ENCODE measurements at places on chromosomes 2 and 18.

DNA sequence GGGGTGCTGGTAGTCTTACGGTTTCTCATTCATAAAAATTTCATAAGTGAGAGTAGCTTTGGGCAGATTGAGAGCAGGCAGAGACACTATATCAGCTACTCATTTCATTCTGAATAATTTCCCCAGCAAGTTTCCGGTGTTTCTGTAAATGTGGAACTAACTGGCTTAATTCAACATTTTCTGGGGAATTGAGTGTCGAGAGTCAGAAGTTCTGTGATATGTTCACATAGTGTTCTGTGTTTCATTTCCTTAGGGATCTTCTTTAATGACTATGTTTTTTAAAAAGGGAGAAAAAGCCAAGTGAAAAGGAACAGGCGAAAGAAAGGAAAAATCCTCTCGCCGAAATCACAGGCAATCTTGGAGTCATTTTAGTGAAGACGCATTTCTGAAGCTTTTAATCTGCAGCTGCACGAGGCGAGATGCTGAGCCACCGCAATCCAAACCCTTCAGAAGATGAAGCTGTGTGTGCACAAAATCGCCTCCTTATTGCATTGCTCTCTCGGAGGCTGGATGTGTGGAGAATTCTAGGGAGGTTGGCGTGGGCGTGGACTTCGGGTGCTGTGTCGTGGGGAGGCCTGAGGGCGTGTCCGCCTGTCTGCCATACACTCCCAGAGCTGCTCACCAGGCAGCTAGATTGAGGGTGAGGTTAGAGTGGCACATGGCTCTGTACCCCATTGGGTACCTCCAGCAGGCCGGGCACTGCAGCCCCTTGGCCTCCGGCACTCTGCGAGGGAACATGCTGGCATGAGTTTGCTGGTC, 38.4 kb upstream of the HDAC4 start:
- no peak for DNase-seq

DNA sequence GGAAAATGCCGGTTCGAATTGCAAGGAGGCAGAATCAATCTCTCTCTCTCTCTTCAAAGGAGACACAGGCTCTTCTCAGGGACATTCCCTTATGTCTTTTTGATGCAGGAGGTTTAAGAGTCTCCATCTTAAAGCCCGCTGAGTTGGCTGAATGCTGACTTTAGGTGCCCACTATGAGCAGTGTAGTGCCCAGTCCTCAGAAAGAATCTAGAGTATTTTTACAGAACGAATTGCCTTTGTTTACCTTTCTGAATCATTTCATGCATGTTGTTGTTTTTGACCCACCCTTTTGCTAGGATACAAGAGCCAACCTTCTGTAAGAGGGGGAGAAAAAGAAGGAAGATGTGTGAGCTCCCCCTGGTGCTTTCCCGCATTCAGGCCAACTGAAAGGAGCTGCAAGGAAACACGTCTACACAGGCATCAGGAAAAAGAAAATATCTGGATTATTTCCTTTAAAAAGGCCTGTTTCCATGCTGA, 193.5 kb upstream of the TCF4 start:
- peak; percentile 92 for DNase-seq

DNA sequence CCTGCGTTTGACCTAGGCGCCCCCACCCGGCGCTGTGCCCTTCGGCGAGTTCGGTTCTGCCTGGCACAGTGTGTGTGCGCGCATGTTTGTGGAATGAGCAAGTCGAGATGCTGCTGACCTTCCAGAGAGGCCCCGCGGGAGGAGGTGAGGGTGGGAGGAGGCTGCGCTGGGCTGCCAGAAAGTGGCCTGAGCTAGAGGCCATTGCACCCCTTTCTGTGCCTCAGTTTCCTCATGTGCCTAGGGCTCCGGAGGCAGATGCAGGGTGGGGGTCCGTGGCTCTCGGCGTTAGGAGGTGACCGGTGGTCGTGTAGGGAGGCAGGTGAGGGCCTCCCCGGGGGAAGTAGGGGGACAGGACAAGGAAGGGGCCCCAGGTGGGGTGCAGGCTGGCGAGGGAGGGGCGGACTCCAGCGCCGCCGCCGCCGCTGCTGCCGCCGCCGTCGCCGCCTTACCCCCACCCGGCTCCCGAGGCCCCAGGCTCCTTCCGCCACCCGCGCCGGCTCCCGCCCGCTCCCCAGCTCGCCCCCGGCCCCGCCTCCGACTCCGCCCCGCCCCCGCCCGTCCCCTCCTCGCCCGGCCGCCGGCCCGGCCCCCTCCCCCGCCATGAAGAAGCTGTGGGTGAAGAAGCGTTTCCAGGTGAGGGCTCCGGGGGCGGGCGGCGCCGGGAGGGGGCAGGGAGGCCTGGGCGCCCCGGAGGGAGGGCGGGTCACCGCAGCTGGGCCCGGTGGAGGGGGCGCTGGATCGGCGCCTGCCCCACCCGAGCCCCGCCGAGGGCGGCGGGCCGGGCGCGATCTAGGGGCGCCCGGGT, 7.0 kb downstream of the SPEG start:
- no peak for DNase-seq

- no peak for DNase-seq
These were observed 86.6 kb downstream of the MYCN start for GRCh38 chr2:16026816-16027501.

DNA sequence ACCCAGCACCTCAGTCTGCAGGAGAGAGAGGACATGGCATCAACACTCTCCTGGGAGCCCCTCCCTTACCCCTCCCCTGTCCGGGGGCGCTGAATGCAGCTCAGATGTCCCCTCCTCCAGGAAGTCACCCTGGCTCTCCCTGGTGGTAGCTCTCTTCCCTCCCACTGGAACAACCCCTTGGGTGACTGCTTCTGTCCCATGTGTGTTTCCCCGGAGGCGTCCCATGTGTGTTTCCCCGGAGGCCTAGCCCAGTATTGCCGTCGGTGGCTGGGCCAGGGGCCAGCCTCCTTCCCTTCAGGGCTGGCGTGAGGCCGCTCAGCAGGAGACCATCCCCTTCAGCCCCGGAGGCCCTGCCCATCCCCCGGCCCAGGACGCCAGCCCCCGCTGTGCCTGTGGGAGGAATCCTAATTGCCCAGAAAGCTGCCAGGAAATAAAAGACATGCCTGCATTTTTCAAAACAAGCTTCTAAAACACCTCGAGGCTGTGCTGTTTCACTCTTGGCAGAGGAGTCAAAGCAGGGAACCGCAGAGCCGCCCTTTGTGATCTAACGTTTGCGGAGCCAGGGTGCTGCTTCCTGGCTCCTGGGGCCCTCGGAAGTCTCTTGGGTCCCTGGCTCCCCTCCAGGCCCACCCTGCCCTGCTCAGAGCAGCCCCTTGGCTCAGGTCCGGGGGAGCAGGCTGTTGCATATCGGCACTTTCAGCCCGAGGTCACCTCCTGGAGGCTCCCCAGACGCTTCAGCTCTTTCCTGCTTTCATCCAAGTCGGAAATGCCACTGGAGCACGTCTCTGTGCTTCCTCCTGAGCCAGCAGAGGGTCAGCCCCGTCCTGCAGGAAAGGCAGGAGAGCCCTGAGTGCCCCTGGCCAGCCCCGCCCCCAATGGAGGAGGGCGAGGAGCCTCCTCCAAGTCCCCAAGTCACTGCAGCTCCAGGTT, 11.4 kb downstream of the SNED1 start:
- DNase-seq: peak; percentile 75

DNA sequence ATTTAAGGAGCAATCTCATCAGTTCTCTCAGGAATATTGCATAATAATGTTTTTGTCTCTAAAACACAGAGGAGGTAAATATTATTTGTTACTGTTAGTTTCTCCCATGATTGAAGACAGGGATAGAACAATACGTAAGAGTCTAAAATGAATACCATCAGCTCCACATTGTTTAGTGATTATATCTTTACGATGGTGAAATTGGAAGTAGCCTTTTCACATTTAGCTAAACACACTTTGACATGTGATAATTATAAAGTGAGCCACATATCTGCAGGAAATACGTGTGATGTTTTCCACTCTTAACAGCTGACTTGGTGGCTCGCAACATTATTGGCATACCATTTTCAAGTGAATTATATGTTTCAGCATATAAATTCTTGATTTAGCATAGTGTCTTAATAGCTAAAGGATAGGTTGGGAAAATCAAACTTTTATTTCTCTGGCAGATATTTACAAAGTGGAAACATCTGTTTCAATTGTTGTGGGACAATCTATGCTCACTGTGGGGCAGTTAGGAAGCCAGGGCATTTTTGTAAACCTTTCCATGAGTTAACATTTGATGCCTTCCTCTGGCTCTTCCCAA, 208.1 kb upstream of the RASGRP3 start:
- DNase-seq: peak; percentile 49

- no peak for DNase-seq
These were observed 16.4 kb downstream of the FARP2 start for GRCh38 chr2:241372361-241372992.

DNA sequence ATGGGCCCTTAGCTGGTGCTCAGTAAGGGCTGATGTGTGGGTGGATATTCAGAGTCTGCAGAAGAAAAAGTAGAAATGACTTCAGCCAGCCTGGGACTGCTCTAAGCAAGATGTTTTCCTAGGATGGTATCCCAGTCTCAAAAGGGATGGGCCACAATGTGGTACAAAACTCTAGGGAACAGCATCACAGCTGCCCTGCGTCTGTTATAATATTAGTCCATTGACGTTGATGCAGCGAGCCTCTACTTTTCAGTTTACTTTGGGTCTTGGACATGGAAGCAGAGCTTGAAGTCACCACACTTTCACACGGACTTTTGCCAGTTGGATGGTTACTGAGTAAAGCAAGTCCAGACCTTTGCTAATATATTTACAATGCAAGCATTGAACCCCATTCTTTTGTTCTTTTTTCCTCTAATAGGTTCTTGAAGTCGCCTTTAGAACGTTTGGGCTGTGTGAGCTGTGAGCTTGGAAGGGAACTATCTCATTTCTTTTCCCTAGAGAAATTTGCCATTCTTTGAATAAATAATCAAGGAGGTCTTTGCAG, 105.7 kb downstream of the RDH14 start:
- no peak for DNase-seq

GRCh38 chr2:50851886-50852285, 180.0 kb downstream of the NRXN1 start:
- no peak for DNase-seq

DNA sequence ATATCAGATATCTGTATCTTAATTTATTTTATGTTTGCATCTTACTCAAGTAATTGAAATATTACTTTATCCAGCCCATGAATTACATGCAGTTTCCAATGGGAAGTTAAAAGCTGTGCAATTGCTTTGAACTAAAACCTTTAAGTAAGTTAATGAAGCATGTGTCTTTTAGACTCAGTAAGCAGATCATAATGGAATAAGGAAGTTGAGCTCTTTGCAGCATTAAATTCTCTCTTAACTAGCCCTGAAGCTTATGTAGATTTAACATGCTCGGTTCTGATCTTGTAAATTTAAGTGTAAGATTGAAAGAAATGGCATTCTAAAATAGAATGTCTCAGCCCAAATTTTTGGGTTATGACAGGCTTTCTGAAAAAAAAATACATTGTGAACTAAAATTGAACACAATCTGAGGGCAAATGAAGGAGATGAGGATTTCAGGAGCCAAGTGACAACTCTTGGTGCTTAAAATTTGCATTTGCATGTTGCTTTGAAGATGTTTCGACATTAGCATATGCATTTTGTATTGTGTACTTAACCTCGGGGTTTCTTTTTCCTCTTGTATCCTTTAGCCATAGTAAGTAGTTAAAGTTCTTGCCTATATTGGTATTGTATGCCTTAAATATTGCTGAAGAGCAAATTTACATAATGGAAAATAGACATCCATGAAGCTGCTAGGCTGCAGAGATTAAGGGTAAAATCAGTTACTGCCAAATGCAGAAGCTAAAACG, 297.8 kb upstream of the KCNJ3 start:
- no peak for DNase-seq

- peak; percentile 97 for DNase-seq
These were observed 8.7 kb upstream of the INPP1 start for GRCh38 chr2:190334479-190335224.

DNA sequence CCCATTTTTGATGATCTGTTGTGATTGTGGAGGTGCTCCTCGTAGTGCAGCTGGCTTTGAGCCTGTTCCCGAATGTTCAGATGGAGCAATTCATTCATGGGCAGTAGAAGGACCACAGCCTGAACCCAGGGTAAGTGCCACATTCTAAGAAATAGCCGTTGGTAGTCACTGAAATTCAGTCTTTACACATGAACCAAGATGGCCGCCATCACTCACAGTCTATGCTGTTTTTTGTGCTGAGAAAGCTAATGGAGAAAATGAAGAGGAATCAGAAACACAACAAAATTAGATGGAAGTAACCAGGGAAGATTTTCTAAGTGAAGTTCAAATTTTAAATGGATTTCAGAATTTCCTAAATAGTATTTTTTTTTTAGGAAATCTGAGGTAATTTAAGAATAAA, 25.5 kb downstream of the DSG1 start:
- no peak for DNase-seq

DNA sequence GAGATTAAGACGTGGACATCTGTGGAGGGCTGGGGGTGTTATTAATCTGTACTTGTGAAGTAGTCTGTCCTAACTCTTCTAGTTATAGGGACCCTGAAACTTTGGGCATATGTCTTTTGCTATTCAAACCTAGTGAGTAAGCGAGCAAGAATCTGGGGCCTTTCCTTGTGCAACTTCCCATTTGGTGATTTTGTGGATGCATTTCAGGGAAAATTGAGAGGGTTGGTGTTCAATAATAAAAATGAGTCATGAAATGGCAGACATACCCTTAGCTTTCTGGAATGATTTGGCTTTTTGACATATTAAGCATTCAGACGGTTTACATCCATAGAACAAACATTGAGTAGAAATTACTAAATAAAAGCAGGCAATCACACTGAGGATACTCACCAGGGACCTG, 17.0 kb downstream of the COL4A4 start:
- no peak for DNase-seq

- no peak for DNase-seq
These were observed 261.7 kb upstream of the HDAC4 start for GRCh38 chr2:239662413-239663120.

- no peak for DNase-seq
These were observed 72.3 kb upstream of the RIOK3 start for GRCh38 chr18:23380817-23381216.

DNA sequence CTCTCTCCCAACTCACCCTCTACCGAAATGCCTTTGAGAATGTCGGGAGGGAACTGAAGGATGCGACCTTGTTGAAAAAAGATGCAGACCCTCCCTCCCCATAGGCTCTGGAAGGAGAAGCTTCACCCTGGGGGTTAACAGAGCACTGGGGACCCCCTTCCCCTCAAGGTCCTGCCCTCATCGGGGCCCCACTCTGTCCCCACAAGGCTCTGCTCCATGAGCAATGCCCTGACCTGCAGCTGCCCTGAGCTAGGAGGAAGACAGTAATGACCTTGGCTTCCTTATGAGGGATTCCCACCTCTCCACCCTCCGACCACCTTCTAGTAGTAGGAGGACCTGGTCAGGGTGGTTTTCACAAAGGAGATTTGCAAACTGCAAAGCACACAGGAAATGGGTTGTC, 44.4 kb upstream of the HPCAL1 start:
- no peak for DNase-seq

All from dermis blood vessel endothelial cell (primary cell).